A549 treated with DMSO at 1 μM for 4 hours (cell line): ENCODE measurements at places on chromosomes 6 and 20. TPM values are rescaled to one million over a fixed set of nuclear protein-coding genes. Genes with fewer than 3 reads are reported as not detected.

SLC13A3 gene
- 0.12 TPM in 1 of 5 replicates, not detected in the others for total RNA-seq

EDN3 gene
- 0.05 to 0.10 TPM (median 0.07 TPM) in 4 of 5 replicates, not detected in the other for total RNA-seq

TGM3 gene
- total RNA-seq = 0.07 to 0.11 TPM (median 0.08 TPM) in 3 of 5 replicates, not detected in the others

SIRPG gene
- not detected in 5 replicates for total RNA-seq

TSPO2 gene
- not detected in 5 replicates for total RNA-seq

GRIK2 gene
- 0.24 to 0.36 TPM (median 0.32 TPM) in 5 replicates for total RNA-seq

ADGRB3 gene
- not detected in 5 replicates for total RNA-seq

MLN gene
- not detected in 5 replicates for total RNA-seq

NKX2-2 gene
- total RNA-seq = not detected in 5 replicates

RFX6 gene
- total RNA-seq = not detected in 5 replicates

HLA-DOB gene
- total RNA-seq = 0.07 to 0.30 TPM (median 0.16 TPM) in 4 of 5 replicates, not detected in the other

ADISSP gene
- total RNA-seq = 115 to 165 TPM (median 140 TPM) in 5 replicates

TAF4 gene
- total RNA-seq = 16.5 to 25.4 TPM (median 17.9 TPM) in 5 replicates

KCNK16 gene
- not detected in 5 replicates for total RNA-seq

CEP85L gene
- total RNA-seq = 1.5 to 2.9 TPM (median 2.5 TPM) in 5 replicates

HLA-DQB1 gene
- not detected in 5 replicates for total RNA-seq

GATA5 gene
- total RNA-seq = 0.46 to 1.1 TPM (median 0.84 TPM) in 5 replicates

PEDS1 gene
- total RNA-seq = 42.1 to 55.0 TPM (median 50.6 TPM) in 5 replicates

HSPA1L gene
- 1.00 to 2.0 TPM (median 1.9 TPM) in 5 replicates for total RNA-seq

ADGB gene
- total RNA-seq = not detected in 5 replicates

SMLR1 gene
- not detected in 5 replicates for total RNA-seq

STK4 gene
- total RNA-seq = 14.2 to 17.6 TPM (median 15.4 TPM) in 5 replicates

MYCT1 gene
- 0.03 to 0.12 TPM (median 0.05 TPM) in 3 of 5 replicates, not detected in the others for total RNA-seq

CRISP2 gene
- total RNA-seq = not detected in 5 replicates

SLC35D3 gene
- total RNA-seq = 0.03 to 0.10 TPM (median 0.05 TPM) in 5 replicates
